DMS 273 treated with DMSO at 0.1 percent for 48 hours (cell line): ENCODE measurements at places on chromosomes 13 and 19.

- DNase-seq: no peak
Measured at GRCh38 chr19:34960940-34961679, 2.9 kb downstream of the ZNF792 start.

DNA sequence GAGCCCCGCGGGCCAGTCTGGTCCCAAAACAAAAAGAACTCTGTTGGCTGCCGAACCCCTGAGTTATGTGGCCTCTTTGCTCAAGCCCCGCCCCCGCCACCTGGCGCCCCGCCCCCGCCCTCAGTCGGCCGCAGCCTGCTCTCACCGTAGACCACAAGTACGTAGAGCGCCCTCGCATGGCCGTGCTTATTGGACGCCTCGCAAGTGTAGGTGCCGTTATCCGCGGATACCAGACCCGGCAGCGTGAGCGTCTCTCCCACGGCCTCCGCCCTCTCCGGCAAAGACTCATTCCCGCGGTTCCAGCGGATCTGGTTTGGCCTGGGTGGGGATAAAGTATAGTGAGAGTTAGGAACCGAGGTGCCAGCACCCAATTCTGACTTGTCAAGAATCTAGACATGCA lies 5.5 kb upstream of the ZNF428 start:
- no peak for DNase-seq

GRCh38 chr19:36140304-36141038 lies 605 bp downstream of the CAPNS1 start:
- peak; percentile 29 for DNase-seq

DNA sequence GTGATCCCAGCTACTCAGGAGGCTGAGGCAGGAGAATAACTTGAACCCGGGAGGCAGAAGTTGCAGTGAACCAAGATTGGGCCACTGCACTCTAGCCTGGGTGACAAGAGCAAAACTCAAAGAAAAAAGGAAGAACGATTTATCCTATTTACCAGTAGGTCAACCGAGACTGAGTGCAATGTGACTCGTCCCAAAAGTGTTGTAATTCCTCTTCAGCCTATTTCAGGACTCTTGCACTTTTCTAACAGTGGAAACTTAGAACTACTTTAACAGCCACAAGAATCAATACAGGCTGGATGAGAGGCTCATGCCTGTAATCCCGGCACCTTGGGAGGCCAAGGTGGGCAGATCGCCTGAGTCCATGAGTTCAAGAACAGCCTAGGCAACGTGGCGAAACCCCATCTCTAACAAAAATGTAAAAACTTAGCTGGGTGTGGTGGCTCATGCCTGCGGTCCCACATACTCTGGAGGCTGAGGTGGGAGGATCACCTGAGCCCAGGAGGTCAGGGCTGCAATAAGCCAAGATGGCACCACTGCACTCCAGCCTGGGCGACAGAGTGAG lies 4.3 kb upstream of the NR1H2 start:
- no peak for DNase-seq

DNA sequence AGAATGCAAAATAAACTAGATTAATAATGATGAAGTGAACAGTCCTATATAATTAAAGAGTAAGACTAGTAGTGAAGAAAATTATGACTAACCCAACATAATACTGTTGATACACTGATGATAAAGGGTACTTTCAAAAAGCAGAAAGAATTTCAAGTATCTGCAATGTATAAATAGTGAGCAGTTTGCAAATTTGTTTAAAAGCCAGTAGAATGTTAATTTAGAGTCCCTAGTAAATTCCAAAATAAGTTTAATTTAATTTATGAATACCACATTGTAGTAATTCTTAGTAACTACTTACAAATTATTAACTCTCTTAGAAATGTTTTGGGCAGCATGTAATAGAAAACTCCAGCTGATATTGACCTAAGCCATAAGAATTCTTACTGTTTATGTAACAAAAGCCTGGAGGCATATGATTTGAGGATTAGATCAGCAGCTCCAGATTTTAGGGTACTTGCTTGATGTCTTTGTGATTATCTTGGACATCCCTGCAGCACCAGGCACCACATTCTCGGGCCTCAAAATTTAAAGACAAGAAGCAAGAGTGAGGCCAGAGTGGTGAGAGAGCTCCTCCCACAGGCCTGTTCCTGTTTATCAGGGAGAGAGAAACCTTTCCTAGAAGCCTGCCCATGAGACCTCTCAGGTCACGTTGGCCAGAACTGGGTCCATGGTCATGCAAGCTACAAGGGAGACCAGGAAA lies 67.6 kb upstream of the TDRD3 start:
- DNase-seq: no peak

DNA sequence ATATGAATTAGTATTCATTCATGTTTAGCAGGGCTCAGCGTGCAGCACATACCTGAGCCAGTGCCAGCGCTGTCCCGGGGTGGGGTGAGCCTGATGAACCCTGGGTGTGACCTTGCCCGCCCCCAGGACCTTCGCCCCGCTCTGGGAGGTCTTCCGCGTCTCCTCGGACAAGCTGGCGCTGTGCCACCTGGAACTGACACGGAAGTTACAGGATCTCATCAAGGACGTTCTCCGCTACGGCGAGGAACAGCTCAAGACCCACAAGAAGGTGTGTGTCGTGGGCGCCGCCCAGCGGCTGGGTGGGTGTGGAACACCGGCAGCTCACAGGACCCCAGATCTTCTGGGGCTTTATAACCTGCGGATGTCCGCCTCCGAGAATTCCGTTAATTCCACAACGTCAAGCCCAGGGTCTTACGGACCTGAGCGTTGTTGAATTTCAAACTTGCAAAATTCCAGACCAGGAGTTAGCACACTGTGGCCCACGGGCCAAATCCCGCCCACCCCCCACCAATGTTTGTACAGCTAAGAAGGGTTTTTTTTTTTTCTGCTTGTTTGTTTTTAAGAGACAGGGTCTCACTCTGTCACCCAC lies 15.4 kb downstream of the FCHO1 start:
- DNase-seq: peak; percentile 30

GRCh38 chr19:4068047-4068966 lies 1.6 kb upstream of the ZBTB7A start:
- DNase-seq: no peak

GRCh38 chr19:56319991-56320390 lies 5.4 kb upstream of the ZSCAN5A start:
- no peak for DNase-seq

- no peak for DNase-seq
Measured at GRCh38 chr19:13234518-13234917, 84.3 kb downstream of the IER2 start.
